ENCODE measurements at places on chromosomes 4 and X.

DNA sequence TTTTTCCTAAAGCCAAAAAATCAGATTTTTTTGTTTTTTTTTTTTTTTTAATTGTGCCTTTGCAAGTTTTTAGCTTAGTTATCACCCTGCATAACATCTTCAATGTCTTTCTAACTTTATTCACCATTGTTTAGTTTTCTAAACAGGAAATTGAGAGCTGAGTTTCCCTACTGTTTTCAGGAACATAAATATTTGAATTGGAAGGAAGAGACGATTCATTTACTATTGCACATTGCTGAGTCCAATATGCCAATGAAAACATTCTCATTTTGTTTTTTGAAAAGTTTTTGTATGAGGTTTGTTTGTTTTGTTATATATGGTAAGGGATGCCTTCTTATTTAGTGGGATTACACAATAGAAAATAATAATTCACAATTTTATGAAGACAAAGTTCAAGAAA, 148.4 kb downstream of the ANKRD50 start:
- DNase-seq = no peak

DNA sequence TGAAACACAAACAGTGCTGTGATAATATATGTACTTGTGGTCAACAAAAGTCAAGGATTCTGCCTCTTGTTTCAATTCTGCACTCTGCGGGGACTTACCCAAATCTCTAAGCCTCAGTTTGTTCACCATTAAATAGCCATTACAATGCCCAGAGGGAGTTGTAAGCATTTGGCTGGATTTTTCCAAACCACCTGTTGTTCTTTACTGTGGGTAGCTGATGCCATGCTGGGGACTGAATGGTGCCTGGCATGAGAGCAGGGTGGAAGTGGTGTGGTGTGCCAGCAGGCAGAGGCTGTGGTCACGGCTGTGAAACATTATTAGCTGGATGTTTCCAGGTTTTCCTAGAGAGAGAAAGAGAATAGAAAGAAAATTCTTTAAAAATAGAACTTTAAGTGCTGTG, 60.7 kb upstream of the PAK3 start:
- DNase-seq = no peak

- DNase-seq = no peak
Observed at GRCh38 chrX:29531336-29531735, 684.0 kb upstream of the MAGEB2 start.

GRCh38 chr4:40124690-40125089, 68.0 kb downstream of the N4BP2 start:
- no peak for DNase-seq

DNA sequence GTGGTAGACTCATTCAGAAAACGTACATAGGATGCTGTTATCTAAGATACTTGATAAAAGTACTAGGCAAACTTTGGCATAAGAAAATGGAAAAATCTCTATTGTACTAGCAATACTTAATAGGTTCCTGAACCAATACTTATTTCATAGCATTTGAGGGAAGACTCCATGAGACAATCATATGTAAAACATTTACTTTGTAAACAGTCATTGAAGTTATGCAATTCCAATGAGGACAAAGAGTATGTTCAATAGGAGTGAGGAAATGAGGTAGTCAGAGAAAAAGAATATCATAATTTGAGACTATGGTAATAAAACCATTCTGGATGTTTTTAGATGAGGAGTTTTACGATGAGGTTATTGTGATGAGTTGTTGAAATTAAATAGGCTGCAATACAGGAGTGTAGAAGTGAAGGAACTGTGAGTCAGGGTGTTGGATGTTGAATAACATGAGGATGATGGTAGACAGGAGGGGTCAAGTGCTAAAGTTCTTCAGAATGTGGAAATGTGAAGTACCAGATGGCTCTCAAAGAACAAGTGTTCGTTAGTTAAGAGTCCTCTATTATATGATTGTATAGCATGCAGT, 397.9 kb downstream of the PPP3CA start:
- DNase-seq = no peak

DNA sequence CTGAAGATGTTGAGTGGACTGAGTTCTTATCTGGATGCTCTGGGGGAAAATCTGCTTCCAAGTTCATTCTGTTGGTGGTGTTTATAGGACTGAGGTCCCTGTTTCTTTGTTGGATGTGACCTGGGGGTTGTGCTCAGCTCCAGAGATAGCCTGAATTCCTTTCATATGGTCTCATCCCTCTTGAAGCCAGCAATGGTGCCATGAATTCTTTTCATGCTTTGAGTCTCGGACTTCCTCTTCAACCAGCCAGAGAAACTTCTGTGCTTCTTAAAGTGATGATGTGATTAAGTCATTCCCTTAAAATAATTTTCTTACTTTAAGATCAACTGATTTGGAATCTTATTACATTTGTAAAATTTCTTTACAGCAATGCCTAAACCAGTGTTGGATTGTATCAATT, 233.8 kb upstream of the UGT8 start:
- DNase-seq = no peak
